ENCODE measurements at places on chromosomes 3 and 15. TPM values are rescaled to one million over a fixed set of nuclear protein-coding genes. Genes with fewer than 3 reads are reported as not detected.

DNA sequence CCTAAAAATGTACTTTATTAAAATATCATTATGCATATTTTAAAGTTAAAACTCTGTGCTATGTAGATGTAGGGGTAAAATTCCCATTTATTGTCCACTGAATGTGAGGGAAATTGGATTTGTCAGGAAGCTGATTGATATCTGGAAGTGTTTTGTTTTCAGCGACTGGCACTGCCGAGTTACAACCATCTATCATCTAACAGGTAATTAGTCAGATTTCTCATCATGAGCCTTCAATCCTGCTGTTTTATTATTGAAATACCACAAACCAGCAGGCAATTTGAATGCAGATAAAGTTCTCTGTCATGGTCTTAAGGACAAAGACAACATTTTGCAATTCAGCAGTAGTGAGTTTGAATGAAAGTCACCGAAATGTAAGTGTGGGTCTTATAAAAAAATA is 40.5 kb downstream of the ZIC1 start:
- DNase-seq = no peak

DNA sequence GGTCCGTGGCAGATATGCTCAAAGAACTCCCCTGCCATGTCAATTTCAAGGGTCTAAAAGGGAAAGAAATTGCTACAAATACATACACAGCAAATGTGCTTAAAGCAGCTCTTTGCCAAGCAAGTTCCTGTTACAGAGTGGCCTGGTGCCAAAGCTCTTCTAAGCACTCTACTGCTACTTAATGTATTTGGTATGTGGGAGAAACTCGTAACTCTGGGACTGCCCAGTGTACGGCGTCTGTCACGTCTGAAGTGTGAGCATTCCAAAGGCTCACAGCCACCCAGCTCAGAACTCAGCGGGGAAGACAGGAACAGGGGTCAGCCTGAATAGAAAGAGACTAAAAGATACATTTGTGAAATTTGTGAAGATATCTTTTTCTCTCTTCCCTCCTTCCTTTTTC is 54.6 kb downstream of the RBMS3 start:
- DNase-seq = peak; percentile 78

- DNase-seq = no peak
Measured at GRCh38 chr15:82850731-82851130, 41.3 kb downstream of the WHAMM start.

- DNase-seq = no peak
Measured at GRCh38 chr15:68603216-68603595, 24.4 kb downstream of the CORO2B start.

DNA sequence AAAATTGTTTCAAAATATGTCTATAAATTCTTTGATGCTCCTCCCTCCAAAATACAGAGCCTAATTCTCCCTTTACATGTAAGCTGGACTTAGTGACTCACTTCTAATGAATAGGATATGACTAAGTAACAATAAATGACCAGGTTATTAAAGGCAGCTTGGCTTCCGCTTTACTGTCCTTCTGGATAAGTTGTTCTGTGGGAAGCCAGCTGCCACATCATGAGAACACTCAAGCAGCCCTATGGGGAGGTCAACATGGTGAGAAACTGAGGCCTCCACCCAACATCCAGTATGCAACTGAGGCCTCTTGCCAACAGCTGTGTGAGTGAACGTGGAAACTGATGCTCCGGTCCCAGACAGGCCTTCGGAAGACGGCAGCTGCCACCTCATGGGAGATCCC is 247.3 kb upstream of the CHRM5 start:
- no peak for DNase-seq

GRCh38 chr3:49805897-49806701 is 3.0 kb downstream of the INKA1 start:
- peak; percentile 55 for DNase-seq

DNA sequence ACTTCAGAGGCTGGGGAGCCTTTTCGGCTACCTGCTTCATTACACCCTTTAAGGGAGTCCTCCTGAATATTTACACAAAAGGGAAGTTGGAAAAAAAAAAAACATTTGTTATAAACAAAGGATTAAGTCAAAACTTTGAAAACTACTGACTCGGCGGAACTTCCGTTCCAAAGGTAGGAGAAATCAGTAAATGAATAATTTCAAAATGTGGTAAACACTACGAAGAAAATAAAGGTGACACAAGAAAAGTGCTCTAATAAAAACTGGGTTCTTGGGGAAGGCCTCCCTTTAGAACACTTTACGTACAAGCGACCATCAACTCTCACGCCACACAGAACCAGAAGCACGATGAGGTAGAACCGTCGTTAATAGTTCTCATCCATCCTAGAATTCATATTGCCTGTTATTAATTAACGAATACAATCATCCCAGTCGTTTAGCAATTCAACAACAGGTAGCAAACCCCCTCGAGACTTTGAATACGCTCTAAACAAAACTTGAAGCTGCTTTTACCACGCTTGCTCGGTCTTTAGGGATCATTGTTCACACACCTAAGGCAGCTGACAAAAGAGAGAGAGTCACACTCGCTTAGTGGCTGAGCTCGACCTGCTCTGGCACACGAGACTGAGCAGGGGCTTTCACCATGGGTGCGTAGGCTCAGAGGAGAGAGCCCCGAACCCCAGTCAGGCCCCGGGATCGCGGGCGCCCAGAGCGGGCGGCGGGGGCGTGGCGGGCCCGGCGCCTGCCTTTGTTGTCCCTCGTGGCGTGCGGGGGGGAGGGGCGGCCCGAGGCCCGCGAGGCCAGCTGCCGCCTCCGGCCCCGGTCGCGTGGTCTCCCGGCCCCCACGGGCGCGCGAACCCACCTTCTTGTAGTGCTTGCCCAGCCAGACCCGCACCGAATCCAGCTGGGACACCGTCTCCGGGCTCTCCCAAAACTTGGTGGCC is 680 bp downstream of the SMARCC1 start:
- peak; percentile 81 for DNase-seq

DNA sequence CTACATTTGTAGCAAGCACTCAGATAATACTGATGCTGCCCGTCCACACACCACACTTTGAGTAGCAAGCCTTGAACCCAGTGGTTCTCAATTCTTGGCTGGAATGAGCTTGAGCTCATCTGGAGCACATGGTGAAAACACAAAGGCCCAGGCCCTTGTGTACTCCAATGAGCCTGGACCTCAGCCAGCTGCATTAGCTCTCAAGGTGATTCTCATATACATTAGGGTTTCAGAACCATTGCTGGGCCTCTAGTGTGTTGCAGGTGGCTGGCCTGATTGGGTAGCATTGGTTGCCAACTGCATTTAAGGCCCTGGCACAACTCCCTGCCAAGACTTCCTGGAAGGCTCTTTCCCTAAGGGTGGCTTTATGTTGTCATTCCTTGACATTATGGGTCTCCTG is 23.4 kb upstream of the ZFAND6 start:
- no peak for DNase-seq

GRCh38 chr3:151265866-151266265 is 12.5 kb downstream of the P2RY14 start:
- DNase-seq = no peak

DNA sequence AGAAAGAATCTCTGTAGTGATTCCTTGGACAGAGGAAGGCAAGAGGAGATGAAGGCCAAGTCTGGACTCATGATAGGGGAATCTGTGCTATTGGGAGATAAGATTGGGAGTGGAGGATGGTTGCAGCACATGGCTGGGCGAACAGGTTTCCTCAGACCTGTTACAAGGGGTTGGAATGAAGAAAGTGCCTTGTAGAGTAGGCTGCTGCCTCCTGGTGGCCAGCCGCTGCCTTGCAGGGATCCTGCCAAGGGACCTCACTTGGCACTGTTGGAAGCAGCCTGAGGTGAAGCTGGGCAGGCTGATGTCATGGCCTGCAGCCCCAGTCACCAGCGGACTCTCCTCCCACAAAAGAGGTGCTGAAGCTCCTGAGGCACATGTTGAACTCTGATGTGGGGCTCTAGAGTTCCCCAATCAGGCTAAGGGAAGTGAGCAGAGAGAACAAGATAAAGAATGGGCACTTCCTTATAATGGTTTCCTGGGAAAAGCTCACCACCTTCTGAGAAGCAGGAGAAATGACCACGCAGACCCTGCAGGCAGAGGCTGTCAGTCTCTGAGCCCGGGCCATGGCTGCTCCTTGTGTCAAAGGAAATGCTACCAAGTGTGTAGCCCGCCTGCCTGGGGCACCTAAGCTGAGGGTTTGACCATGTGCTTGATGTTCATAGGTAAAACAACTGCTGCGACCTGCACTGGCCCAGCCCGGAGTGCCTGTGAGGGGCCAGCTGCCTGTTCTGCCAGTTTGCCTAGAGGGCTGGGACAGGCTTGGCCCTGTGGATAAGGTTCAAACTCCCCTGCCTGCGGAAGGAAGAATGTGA is 1.6 kb upstream of the TEX264 start:
- peak; percentile 93 for DNase-seq

SACM1L gene
- total RNA-seq = 27.5 TPM

TMCO5A gene
- total RNA-seq = not detected

ASTE1 gene
- total RNA-seq = 3.0 TPM

CLDN11 gene
- total RNA-seq = 2.6 TPM

ASB14 gene
- 13.4 TPM for total RNA-seq
